ENCODE measurements at places on chromosomes 1 and 21.

DNA sequence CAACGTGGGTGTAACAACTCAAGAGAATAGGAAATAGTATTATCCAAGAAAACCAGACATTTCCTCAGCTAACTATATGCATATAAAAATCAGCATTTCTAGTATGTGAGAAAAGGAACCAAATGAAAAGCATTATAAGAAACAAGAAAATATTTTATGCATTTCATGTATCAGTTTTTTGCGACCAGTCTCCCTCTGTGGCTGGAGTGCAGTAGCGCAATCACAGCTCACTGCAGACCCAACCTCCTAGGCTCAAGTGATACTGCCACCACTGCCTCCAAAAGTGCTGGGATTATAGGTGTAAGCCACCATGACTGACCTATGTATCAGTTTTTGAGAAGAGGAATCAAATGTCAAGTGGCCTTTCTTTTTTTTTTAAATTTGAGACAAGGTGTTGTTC lies 31.0 kb downstream of the SLC16A1 start:
- DNase-seq: no peak

GRCh38 chr1:156463874-156464273 lies 36.7 kb downstream of the MEF2D start:
- DNase-seq: no peak

GRCh38 chr1:231234506-231234905 lies 6.5 kb upstream of the GNPAT start:
- DNase-seq: no peak

- DNase-seq: no peak
Observed at GRCh38 chr1:108627256-108627655, 33.6 kb downstream of the HENMT1 start.

DNA sequence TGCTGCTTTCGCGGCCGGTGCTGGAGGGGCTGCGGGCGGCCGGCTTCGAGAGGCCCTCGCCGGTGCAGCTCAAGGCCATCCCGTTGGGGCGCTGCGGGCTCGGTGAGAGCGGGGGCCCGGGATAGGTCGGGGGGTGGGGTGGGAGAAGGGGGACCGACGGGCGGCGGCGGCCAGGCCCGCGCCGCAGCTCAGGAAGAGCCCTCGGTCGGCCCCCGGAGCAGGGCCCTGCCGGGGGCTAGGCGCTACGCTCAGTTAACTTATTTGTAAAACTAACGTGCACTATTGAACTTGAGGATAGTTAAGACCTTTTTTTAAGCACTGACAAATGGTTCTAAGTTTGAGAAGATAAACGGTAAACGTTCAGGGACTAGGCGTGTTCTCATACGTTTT lies 418 bp downstream of the DDX20 start:
- DNase-seq: no peak

DNA sequence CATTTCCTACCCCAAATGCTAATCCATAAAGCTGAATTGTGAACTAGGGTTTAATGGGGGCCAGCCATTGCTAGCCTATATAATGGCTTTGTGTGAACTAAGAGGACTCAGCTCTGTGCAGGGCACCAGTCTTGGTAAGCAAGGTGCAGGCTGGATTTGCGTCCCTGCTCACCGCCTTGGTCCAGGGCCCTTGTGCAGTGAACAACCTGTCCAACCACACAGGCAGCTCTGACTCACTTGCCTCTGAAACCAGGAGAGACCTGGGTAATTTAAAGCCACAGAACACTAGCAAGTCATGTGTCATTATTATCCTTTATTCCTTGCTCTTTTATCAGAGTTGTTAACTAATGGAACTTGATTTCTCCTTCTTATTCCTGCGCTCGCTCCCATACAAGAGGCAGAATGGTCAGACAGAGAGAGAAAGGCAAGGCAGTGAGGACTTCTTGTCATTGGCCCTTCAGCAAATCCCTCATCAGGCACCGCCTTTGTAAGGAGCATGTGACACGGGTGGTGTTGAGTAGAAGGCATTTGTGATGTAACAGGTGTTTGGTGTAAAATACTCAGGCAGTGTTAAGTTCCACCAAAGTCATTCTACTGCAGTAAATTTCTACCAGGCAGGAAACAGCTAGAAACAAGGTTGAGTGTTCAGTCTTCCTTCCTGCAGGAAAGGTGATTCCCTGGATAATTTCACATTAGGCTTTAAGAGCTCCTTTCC lies 67.3 kb upstream of the OLIG2 start:
- DNase-seq: no peak

DNA sequence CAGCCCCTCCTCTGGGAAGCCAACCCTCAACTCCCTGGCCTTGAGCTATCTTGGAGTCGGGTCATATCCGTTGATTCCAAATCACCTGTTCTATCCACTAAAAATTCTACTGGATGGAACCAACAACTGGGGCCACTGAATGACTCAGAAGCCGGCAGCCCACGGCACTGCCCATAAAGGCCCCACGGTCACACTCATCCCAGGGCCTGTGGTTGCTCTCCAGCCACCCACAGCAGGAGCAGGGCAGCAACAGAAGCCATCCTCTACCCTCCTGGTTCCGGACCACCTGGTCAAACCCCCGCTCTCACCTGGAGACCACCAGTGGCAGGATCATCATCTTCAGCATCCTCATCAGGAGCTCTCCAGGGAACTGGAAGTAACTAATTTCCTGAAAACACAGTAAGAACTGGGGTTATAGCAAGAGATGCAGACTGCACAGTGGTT lies 8.4 kb downstream of the SLC1A7 start:
- DNase-seq: no peak

DNA sequence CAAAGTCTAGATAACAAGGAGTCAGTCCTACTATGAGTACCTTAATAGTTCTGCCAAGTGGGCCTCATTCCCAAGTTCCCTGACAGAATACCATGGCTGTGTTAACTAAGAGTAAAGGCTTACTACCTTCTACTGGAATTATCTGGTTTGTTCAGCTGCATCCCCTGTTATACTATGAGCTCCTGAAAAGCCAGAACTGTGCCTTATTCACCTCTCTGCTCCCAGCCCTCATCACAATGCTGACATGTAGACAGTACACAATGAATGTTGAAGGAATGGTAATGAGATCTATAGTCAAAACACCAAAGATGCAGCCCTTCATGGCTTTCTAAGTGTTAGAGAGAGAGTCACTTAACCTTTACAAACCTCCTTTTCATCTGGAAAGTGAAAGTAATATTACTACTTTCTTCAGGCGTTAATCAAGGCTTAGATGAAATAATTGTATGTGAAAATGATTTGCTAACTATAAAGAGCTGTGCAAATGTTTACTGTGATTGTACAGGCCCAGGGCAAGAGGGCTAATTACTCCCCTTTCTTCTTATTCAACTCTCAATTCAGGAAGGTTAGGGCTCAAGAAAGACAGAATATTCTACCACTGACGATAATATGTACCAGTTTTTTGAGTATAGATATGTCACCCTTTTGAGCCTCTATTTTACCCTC lies 70.3 kb upstream of the MROH9 start:
- DNase-seq: no peak

DNA sequence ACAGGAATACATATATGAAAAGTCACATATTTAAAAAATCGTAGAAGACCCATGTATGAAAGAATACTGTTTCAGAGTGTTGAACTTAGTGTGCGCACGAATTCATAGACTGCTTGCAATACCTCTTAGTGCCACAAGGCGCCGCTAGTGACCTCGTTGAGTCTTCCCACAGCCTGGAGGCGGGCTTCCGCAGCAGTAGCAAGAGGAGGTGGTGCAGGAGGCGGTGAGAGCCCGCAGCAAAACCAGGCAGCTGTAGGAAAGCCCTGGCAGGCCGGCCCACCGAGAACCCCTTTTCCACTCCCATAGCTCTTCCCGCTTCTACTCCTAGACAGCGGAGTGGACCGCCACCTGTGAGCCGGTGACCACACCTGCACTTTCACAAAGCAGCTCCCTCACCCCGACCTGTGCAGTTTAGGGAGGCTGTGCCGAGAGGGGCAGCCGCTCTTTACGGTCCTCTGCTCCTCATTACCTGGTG lies 23.5 kb downstream of the MTARC1 start:
- peak; percentile 36 for DNase-seq

GRCh38 chr1:10890491-10891071 lies 94.1 kb upstream of the CASZ1 start:
- no peak for DNase-seq

- DNase-seq: no peak
Observed at GRCh38 chr1:246139745-246140182, 367.3 kb downstream of the SMYD3 start.

GRCh38 chr21:19565587-19565986 lies 1162.0 kb upstream of the TMPRSS15 start:
- no peak for DNase-seq

GRCh38 chr1:110637475-110637874 lies 31.3 kb upstream of the KCNA2 start:
- DNase-seq: peak; percentile 33

DNA sequence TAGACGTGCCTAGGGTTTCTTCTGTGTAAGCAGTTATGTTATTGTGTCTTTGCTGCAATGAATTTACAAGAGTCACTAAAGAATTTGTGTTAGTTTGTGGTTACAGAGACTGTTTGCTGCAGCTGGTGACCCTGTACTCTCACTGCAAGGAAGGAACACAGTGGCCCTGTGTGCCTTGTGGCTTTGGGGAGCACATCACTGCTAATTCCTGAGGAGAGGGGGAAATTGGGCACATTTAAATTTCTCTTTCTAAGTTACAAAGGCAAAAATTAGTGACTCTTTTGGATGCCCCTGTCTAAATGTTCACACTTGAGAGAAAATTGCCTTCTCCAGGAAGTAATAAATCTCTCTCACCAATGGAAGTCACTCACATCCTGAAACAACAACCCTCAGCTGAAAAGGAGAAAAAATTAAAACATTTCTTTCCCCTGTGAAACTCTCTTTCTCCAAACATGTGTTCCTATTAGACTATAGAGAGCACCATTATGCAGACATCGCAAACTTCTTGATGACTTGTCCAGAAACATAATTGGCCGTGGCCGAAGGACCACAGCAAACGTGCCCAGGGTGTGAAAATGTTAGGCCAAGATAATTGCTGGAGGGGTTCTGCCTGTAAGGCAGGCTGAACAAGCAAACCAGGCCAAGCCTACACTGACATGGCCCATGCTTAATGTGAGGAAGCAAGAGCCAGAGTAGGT lies 32.3 kb upstream of the SPAG17 start:
- no peak for DNase-seq

- DNase-seq: no peak
Observed at GRCh38 chr1:40856656-40857302, 5.4 kb downstream of the CITED4 start.

- DNase-seq: no peak
Observed at GRCh38 chr1:150516616-150517015, 1.1 kb downstream of the FALEC start.

DNA sequence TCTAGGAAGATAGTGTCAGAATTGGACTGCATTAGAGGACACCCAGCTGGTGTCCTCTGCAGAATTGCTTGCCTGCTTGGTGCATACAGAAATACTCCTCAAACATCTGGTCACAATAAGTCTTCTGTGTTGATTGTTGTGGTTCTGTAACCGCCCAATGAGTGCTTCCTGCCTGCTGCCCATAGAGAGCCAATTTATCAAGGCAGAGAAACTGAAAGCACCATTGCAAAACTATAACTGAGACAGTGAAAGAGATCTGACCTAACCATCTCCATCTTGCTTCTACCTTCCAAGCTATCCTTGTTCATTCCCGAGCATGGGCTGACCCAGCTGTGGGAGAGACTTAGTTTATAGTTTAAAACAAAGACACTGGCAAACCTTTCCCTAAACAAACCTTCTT lies 462.4 kb upstream of the RGS18 start:
- DNase-seq: no peak

- DNase-seq: no peak
Observed at GRCh38 chr1:93056214-93056613, 22.9 kb upstream of the MTF2 start.

GRCh38 chr21:28696844-28697410 lies 295.8 kb downstream of the LTN1 start:
- DNase-seq: no peak

GRCh38 chr1:21914450-21914849 lies 22.7 kb downstream of the HSPG2 start:
- DNase-seq: no peak

- DNase-seq: no peak
Observed at GRCh38 chr1:168613038-168613451, 36.6 kb downstream of the XCL1 start.

- DNase-seq: no peak
Observed at GRCh38 chr1:229225331-229225782, 45.6 kb upstream of the RAB4A start.

DNA sequence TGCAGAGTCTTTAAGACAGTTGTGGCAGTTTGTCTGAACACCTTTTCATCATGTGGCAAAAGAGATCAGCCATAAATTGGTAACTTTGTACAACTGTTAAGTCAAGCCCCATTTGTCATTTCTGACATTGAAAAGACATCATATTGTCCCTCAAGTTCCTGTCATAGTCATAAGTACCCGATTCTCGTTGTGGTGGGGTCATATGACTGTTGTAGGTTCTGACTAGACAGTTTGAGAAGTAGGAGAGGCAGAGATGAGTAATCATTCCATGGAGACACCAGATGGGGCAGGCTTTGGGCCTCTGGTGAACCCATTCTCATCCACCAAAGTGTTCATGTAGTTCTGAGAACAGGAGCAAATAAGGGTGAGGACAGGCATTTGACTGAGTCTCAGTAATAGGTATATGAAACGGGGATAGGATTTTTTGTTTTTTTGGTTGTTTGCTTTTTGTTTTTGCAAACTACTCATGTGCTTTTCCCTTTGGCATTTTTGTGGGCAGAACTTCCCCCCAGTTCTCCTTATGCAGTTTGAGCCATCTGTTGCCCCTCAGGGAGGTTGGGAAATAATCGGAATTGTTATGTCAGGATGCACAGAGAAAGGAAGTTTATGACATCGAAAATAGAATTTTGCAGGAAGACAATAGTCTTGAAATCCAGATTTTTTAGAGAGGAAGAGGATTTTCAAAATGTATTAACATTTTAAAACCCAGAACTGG lies 86.9 kb upstream of the KCNE2 start:
- no peak for DNase-seq

DNA sequence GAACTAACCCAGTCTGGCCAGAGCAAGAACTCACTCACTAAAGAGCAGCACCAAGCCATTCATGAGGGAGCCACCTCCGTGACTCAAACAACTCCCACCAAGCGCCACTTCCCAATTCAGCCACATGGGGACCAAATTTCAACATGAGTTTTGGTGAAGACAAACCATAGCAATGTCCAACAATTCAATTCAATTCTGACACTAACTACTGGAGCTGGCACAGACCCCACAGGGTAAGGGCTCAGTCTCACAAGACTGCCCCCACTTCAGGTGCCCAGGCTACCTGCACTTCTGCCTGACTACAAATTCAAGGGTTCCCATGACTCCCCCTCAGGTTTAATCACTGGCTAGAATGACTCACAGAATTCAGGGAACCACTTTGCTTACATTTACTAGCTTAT lies 48.8 kb upstream of the RAP1A start:
- DNase-seq: peak; percentile 4

GRCh38 chr1:74341702-74342339 lies 106.6 kb downstream of the TNNI3K start:
- DNase-seq: no peak
